ENCODE measurements at places on chromosomes 4 and X.

DNA sequence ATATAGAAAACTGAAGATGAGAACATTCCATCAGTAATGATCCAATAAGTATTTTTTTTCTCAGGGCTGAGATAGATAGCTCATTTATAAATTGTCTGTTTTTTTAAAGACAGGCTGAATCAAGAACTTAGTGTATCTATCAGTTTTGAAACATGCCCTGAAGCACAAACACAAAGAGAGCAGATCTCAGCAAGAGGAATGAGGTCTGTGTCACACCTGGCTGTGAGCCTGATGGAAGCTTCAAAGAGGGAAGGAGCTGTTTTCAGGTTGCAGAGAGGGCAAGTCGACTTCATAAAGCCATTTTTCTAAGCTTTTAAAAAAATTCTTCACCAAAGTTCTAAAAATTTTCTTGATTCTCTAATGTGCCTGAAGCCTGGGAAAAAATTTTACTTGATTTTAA lies 434.9 kb downstream of the PDGFC start:
- DNase-seq = no peak

- peak; percentile 82 for DNase-seq
Observed at GRCh38 chr4:27084685-27085361, 224.2 kb downstream of the STIM2 start.

DNA sequence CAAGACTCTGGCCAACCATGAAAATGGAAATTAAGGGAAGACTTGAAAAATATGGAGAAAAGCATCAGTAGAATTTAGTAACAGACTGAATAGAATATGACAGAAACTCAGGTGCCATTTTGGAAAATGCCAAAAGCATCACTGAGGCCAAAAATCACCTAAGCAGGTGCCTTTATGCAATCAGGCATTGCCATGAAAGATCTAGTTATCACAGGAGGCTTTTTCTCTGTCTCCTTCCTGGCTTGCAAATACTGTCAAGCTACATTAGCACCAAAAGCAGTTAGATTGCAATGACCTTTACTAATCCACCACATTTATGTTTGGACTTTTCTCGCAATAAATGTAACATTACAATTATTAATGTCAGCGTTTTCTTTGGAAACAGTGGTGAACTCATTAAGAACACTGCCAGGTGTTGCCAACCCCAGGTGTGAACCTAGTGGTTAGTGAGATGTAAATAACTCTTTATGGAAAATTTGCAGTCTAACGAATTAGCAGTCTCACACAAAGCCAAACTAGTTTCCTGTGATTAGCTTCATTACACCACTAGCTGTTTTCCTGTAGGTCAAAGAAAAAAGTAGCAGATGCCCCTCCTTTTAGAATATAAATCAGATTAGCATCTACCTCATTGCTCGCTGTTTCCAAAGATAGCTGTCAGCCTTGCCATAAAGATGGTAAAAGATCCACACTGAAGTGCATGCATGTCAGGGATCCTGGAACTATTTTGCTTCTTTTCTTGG lies 1568.4 kb upstream of the TENM3 start:
- no peak for DNase-seq

- no peak for DNase-seq
Observed at GRCh38 chrX:150581093-150581775, 12.8 kb downstream of the MTM1 start.

DNA sequence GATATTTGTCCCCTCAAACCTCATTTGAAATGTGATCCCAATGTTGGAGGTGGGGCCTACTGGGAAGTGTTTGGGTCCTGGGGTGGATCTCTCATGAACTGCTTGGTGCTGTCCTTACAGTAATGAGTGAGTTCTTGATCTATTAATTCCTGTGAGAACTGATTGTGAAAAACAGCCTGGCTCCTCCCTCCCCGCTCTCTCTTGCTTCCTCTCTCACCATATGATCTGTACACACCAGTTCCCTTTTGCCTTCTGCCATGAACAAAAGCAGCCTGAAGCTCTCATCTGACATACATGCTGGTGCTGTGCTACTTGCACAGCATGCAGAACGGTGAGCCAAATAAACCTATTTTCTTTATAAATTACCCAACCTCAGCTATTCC lies 11.2 kb upstream of the YIPF7 start:
- DNase-seq = no peak

DNA sequence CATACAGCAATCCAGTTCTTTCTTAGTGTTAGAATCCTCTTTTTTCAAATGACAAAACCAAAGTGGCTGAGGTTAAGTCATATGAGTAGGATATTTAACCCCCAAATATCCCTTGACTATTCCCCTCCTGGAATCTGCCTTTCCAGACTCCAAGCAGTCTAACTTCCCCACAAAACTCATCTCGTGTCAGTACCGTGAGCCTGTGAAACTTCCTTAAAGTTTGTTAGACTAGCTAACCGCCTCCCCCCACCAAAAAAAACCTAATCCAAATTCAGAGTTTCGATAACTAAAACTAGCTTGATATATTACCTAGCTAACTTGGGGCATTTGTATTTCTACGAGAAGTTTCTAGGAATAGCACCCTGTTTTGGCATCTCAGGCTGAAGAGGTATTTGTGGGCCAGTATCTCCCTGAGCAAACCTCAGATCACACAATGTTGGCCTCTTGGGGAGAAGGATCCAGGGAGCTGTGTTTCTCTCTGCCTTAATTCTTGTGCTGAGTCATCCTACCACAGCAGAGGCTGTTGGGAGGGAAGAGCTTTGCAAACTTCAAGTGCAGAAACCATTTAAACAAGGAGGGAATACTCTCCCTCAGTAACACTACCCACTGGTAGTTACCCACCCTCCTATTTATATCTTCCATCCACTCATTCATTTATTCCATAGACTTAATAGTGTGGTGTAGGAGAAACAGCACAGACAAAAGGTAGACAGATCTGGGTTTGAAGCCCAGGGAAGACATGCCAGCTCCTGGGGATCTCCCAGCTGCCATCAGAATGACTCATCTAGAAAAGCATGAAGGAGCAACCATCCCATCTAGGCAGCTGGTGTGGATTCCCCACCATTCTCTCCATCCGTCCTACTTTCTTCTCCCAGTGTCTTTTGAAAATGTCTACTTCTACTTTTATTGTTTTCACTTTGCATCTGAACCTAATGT lies 39.3 kb upstream of the TXK start:
- no peak for DNase-seq

- no peak for DNase-seq
Observed at GRCh38 chr4:83115000-83115399, 471 bp upstream of the PLAC8 start.

DNA sequence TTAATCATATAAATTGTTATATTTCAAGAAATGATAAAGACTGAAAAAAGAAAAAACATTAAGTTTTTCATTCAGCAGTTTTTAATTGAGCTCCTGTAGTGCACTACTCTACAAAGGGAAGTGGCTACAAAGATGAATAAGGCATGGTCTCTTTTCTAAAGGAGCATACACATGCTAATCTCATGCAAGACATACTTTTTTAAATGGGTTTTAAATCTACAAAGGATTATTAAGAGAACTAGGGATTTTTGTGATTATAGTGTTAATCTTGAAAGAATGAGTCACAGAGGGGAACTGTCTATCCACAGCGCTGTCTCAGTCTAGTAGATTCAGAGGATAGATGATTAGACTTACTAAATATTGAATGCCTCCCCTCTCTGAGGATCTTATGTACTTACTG lies 1722.2 kb downstream of the RPA4 start:
- DNase-seq = no peak
